Anterior cingulate cortex (tissue), 58 donors: ENCODE measurements at places on chromosomes 13 and 19.
A peak's percentile ranks its signal among the peaks of the same experiment; 100 is the strongest.

DNA sequence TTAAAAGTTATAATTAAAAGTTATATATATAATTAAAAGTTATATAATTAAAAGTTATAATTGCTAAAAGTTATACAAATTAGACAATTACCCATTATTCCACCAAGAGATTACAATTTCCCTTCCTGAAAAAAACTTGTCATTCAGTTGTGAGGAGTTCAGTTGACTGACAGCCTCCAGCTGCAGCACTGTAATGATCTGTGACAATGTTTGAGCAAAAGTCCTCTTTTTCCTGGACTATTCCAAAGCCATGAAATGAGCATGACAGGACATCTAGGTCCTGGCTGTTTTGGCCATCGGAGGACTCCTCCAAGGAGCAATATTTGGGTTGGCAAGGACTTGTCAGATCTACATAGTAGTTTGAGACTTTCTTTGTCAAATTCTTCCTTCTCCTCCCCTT is 258.7 kb upstream of the EDNRB start:
- DNase-seq, result no peak

GRCh38 chr19:16370641-16371391 is 46.2 kb downstream of the KLF2 start:
- DNase-seq, result no peak

DNA sequence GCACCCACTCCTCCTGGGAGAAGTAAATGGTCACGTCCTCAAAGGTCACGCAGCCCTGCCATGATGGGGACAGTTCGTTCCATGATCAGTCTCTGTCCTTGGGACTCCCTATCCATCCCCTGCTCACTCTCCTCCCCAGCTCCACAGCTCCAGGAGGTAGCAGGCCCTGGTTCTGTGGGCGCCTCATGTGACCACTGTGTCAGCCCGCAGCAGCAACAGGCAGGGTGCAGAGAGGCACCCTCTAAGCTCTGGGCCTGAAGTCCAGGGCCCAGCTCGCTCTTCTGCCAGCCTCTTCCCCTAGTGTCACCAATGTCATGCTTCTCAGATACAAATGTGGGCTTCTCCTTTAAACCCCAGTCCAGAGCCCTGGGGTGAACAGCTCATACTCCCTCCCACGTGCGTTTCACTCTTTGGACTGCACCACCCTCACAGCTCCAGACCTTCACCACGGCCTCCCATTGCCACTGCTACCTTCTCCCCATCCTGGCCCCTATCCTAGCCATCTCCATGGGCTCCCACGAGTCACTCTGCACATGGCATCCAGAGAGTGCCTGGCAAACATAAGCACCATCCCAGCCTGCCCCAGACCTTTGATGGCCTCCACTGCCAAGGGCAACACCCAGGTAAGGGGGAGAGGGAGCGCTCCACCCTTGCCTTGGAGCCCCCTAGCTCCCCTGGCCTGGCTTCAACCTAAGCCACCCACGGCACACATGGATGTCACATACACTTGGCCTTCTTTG is 2.9 kb downstream of the ZNF792 start:
- DNase-seq, result no peak

- no peak for DNase-seq
Measured at GRCh38 chr13:21076253-21076652, 14.9 kb upstream of the LATS2 start.

DNA sequence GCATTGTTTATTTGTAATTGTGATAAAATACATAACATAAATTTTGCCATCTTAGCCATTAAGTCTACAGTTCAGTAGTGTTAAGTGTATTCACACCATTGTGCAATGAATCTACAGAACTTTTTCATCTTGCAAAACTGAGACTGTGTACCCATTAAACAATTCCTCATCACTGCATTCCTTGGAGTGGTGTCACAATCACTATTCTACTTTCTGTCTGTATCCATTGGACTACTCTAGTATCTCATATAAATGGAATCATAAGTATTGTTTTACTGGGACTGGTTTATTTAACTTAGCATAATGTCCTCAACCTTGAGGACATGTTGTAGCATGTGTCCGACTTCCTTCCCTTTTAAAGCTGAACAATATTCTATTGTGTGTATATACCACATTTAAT is 36.8 kb downstream of the UFM1 start:
- no peak for DNase-seq

- DNase-seq, result no peak
Measured at GRCh38 chr19:3058821-3059314, 3.4 kb downstream of the TLE5 start.

GRCh38 chr13:70324519-70324918 is 216.3 kb upstream of the KLHL1 start:
- no peak for DNase-seq

DNA sequence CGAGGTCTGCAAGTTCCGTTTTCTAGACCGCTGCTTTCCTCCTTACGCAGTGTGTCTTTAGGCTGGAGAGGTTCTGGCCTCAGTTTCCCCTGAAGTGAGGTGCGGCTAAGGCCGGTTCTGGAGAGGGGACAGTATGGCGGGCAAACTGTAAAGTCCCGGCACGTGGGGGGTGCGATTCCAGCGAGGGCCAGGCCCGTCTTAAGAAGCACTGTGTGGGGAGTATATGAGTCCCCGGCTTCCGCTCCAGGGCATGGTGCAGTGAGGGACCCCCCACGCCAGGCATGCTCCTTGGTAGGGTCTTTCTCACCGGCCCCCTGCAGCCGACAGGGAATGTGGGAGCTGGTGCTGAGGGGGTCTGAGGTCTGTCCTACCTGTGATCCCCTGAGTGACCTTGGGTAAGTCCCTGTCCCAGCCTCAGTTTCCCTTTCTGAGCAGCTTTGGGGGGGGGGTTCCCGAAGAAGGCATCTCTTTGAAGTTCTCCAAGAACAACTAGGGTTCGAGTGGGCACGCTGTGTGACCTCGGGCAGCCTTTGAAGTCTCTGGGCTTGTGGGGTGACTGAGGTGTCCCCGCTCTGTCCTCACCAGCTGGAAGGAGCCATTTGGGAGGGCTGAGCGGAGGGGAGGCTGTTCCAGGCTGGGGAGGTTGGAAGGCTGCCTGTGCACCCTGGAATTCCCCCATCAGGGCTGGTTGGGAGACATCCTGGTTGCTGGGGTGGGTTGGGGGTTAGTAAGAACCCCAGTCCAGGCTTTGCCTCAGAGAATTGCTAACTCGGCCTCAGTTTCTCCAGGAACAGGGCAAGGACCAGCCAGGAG is 1.5 kb downstream of the NFIC start:
- no peak for DNase-seq

DNA sequence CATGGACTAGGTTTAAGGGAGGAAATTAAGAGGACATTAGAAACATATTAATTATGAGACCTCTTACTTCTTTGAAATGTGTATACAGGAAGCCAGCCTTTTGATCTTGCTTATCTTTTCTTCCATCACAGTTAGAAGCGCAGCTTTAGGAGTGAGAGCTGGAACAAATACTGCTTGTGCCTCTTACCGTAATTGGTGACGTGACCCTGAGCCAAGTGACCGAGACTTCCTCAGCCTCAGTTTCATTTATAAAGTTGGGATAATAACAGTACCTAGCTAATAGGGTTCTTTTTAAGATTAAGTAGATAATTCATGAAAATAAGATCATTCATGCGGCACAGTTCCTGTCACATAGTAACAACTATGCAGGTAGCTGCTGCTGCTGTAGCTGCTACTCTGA is 18.5 kb downstream of the FREM2 start:
- DNase-seq, result no peak

GRCh38 chr13:112996671-112997091 is 27.7 kb downstream of the MCF2L start:
- DNase-seq, result no peak

- DNase-seq, result peak; percentile 62
Measured at GRCh38 chr13:98143157-98143553, 261 bp downstream of the FARP1 start.

DNA sequence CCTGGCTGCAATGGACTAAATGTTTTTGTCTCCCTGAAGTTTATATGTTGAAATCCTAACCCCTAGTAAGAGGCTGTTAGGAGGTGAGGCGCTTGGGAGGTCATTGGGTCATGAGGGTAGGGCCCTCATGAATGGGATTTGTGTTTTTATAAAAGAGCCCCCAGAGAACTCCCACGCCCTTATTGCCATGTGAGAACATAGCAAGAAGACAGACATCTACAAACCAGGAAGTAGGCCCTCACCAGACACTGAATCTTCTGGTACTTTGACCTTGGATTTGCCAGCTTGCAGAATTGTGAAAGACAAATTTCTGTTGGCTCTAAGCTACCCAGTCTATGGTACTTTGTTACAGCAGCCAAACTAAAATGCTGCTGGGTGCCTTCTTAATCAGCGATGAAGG is 96.1 kb upstream of the SPATA13 start:
- no peak for DNase-seq

- DNase-seq, result no peak
Measured at GRCh38 chr13:47215736-47216135, 318.9 kb upstream of the HTR2A start.

DNA sequence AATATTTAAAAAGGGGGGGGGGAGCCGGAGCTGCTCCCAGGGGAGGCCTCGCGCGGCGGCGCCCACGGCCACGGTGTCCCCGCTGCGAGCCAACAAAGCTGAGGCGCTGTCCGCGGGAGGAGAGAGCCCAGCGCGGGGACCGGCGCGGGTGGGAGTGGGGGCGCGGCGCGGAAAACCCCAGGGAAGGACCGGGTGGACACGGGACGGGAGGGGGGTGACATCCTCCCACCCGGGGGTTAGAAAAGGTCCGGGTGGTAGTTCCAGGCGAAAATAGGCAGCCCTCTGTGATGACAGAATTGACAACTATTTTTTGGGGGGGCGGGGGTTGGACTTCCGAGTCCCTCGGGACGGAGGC is 11.1 kb upstream of the SOX1 start:
- no peak for DNase-seq

- no peak for DNase-seq
Measured at GRCh38 chr19:35062942-35063341, 21.4 kb downstream of the HPN start.

DNA sequence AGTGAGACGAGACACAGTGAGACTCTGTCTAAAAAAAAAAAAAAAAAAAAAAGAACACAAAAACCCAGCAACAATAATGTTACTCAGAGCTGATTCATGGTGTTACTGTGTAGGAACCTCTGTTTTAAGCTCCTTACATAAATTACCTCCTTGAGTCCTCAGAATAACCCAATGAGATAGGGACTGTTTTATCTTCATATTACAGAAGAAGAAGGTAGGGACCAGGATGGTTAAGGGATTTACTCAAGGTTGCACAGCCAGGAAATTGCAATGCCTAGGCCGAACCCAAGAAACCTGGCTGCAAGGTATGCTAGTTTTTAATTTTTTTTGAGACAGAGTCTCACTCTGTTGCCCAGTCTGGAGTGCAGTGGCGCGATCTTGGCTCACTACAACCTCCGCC is 1.5 kb upstream of the DAND5 start:
- no peak for DNase-seq

DNA sequence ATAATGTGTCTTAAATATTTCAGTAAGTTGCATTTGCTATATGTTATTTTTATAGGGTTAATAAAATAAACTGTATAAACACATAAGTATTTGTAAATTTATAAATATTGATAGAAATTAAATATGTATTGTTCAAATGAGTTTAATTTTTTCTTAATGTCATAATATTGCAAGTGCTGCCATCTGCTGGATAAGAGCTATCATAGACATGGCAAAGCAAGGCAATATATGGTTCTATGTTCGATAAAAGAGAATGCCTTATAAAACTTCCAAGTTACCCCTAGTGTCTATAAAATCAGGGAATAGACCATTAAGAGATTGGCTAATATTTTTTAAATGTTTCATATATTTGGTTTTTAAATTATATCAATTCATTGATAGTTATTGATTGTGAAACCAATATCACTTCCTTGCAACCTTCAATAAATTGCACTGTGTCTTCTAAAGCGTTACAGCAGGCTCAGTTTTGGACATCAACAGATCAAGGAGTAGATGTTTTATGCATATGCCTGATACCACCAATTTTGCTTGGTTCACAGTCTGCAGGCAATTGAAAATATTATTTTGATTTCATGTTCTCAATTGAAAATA is 29.0 kb upstream of the SLITRK6 start:
- no peak for DNase-seq
